AG09319 (cell line): ENCODE measurements at places on chromosomes 1 and 21.

DNA sequence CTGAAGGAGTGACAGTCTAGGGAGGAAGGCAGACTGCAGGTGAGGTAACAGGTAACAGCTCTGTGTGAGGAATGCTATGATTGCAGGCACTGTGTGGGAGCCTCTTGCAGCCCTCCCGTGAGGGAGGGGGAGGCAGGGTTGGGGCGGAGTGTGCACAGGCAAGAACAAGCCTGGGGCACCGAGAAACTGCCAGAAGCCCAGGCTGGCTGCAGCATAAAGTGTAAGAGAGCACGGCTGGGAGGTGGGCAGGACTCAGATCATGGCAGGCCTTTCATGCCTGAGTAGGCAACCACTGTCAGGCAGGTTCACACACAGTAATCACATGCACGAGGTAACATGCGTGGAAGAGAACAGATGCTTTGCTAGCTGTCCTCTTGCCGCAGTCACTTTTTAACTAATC is 11.3 kb upstream of the RHEX start:
- DNase-seq = no peak

DNA sequence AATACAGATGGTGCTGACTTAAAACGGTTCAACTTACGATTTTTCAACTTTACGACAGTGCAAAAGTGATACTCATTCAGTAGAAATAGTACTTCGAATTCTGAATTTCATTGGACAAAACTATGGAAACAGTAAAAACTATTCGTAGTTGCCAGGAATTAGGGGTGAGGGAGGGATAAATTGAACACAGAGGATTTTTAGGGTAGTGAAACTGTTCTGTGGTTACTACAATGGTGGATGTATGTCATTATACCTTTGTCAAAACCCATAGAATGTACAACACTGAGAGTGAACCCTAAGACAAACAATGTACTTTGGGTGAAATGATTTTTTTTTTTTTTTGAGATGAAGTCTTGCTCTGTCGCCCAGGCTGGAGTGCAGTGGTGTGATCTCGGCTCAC is 7.5 kb downstream of the DDR2 start:
- no peak for DNase-seq

DNA sequence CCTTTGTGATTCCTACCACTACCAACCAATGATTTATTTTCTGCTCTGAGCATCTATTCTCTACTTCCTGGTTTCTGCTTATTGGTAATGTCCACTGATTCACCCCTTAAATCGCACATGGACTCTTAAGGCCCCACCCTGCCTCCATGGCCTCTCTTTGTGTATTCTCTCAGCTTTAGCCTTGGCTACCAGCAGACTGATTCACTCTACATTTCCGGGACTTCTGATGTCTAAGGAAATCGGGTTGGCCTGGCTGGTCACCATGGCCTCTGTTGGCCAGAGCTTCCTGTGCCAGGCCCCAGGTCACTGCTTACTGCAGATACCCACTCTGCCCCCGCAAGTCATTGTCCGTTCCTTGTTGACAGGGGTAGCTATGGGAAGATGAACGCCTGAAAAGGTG is 40.9 kb downstream of the PDPN start:
- DNase-seq = no peak

- no peak for DNase-seq
These were observed 12.9 kb downstream of the CERS2 start for GRCh38 chr1:150961756-150962155.

- DNase-seq = no peak
These were observed 13.4 kb downstream of the S1PR1 start for GRCh38 chr1:101250222-101250621.

- DNase-seq = no peak
These were observed 27.7 kb downstream of the PIGP start for GRCh38 chr21:37045149-37045548.

DNA sequence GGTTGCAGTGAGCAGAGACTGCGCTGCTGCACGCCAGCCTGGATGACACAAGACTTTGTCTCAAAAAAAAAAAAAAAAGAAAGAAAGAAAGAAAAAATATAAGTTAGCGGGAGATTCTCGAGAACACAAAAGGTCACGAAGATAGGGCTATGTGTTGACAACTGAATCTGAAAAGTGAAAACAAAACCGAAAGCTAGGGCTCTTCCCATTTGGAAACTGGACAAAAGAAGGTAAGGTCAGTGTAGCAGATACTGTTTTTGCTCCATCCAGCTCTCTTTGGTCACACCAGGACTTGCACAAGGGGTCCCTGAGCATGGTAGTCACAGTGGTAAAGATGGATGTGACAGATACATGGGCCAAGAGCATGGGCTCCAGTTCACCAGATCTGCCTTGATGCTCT is 60.4 kb upstream of the MAP10 start:
- no peak for DNase-seq

GRCh38 chr1:48371598-48371997 is 100.4 kb downstream of the SPATA6 start:
- DNase-seq = no peak

GRCh38 chr1:64898107-64898861 is 68.1 kb downstream of the JAK1 start:
- peak; percentile 41 for DNase-seq

DNA sequence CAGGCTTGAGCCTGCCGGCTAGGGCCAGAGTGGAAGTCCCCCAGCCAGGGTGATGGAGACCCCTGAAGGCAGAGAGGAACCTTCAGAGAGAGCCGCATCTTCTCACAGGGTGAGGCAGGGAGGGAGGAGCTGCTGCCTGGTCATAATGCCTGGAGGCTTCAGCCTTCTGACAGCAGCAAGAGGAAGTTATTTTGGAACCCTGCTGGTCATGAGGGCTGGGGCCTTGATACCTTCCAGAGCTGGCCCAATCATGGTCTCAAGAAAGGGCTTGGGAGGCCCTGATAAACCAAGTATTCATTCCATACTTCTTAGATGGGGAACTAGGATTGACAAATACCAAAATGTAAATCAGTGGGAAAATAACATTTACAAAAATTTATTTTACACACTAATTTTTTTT is 26.6 kb upstream of the MPZL1 start:
- DNase-seq = no peak

- DNase-seq = no peak
These were observed 101.2 kb upstream of the COL6A1 start for GRCh38 chr21:45880097-45881068.

DNA sequence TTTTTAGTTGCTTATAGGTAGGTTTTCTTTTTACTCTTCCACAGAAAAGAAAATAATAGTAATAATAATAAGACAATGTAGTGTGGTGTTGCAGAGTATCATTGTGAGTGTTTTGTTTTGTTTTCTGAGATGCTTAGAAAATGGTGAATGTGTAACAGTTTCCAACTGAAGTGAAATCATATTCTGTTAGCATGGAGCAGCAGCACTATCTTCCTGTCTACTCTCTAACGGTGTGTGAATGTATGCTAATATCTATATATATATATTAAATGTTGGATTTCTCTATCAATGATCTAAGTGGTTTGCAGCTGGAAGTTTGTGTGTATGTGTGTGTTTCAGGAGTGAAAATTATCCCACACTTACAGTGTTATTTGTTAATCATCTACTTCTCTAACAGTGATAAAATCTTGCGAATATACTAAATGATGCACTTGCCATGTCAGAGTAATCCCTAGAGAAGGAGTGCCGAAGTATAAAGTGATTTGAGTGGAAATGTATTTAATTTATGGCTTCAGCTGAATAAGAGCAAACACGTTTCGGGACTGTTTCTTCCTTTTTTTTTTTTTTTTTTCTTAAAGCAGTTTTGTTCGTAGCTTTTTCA is 377 bp downstream of the SAMD13 start:
- DNase-seq = no peak

DNA sequence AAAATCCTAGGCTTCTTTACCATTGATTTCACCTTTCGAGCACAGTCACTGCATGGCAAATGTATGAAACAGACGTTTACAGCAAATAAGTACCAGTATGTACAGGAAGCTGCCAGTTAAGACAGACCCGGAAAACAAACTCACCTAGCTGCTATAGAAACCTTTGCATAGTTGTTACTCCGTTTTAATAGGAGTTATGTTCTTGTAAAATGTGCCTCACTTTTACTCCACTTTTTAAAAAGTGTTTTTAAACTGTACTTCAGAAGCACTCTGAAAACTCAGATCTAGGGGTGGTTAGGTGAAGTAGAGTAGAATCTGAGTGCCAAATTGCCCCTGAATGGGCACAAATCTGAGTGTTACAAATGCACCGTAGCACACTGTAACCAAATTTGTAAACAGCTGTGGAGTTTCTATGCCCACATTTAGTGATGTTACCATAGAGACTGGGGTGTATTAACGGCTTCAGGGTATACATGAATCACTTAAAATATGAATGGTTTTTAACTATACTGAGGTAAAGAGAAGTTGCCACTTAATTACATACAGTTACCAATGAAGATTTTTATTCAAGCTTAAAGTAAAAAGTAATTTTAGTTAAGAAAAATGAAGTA is 30.7 kb downstream of the CNIH4 start:
- no peak for DNase-seq

DNA sequence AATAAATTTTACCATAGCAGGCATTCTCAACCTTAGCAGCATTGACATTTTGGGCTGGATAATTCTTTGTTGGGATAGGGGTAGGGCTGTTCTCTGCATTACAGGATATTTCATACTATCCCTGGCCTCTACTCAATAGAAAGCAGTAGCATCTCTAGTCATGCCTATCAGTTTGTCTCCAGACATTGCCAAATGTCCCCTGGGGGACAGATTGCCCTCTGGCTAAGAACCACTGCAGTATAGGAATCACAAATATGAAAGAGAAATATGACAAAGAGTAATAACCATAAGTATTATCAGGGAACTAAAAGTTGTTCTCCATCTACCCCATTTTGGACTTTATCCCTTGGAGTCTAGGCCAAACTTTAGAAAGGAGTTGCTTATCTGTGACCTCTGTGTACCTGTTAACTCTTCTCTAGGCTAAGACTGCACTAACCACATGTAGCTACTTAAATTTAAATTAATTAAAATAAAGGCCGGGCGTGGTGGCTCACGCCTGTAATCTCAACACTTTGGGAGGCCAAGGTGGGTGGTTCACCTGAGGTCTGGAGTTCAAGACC is 76.1 kb downstream of the AGO3 start:
- no peak for DNase-seq

DNA sequence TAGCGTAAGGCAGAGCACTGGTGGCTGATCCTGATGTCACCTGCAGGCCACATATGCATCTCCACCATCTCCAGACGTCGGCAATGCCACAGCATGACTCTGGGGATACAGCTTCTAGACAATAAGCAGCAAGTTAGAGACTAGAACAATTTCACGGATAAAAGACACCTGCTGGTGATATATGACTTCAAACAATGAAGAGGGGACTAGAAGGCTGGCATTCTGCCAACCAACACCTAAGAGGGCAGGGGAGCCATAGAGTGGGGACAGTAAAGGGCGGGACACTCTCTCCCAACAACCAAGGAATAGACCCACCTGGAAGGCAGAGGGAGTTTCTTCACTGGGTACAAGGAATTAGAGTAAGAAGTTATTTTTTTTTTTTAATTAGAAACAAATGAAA is 126.7 kb downstream of the SIM2 start:
- DNase-seq = no peak
